ENCODE measurements at places on chromosomes 16 and 17.

- DNase-seq: no peak
These were observed 27.4 kb downstream of the STH start for GRCh38 chr17:46026166-46027047.

DNA sequence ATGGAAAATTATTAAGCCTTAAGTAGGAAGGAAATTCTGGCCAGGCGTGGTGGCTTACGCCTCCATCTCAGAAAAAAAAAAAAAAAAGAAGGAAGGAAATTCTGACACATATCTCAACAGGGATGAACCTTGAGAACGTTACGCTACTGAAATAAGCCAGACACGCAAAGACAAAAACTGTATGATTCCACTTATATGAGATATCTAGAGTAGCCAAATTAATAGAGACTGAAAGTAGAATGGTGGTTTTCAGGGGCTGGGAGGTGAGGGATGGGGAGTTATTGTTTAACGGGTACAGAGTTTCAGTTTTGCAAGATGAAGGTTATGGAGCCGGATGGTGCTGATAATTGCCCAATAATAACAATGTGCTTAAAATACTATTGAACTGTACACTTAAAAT, 16.2 kb upstream of the HNF1B start:
- DNase-seq: no peak

- DNase-seq: no peak
These were observed 17.4 kb upstream of the MTSS2 start for GRCh38 chr16:70703041-70703834.

GRCh38 chr17:17125136-17126084, 80.7 kb downstream of the PLD6 start:
- DNase-seq: no peak

DNA sequence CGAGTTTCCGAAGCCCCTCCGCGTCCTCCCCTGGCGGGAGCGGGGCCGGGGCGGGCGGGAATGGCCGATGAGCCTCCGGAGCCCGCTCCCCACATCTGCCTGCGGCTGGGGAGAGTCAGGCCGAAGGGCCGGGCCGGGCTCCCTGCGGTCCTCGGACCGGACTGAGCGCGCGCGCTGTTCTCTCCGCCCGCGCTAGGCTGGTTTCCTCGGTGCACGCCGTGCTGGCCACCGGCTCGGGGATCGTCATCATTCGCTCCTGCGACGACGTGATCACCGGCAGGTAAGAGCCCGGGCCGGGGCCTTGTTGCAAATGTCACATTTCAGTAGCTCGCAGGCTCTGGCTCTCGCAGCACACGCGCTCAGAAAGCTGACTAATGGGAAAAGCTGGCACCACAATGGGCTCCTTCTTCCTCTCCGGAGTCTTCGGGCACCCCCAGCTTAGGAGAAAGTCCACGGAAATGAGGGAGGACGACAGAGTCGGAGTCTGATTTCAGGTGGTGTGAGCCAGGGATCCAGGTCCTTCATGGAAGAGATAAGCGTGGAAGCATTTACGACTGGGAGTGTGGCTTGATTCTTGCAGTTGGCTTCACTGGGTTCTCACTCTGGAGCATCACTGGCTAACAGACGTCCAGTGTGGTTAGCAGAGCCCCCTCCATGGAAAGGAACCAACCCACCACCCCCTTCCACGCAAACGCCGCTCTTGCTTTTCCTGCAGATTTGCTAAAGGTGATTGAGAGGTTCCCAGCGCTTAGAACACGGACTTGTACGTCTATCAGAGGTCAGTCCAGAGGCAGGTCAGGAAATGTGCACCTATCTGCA, 715 bp downstream of the TLCD3A start:
- DNase-seq: peak; percentile 14

GRCh38 chr16:307691-308312, 24.8 kb downstream of the PDIA2 start:
- DNase-seq: no peak

DNA sequence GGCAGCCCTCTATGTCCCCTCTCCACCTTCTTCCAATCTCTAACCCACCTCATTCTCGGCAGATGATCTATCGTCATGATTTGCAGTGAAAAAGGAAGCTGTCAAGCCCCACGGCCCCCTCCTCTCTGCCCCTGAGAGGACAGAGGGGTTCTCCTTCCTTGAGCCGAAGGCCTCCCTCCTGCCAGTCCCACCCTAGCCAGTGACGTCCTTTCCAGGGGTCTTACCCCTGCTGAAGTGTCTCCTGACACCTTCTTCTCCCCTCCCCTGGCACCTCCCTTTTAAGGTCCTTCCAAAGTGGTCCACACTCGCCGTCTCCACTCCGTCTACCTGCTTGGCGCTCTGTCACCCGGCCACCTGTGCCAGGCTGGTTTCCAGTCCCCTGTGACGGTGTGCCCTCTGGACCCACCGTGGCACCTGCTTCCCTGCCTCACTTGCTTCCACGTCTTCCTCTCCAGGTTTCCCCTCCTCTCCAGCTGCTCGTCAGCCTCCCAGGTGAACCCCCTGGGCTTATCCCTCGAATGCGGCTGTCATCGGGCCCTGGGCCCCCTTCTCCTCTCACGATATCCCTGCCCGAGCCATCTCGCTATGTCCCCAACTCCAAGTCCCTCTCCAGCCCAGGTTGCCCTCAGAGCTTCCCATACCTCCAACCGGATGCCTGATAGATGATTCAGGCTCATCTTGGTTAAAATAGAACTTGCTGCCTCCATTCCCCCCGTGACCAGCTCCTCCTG, 5.7 kb downstream of the CCDC102A start:
- DNase-seq: no peak

- DNase-seq: peak; percentile 25
These were observed 1.6 kb downstream of the ACTG1 start for GRCh38 chr17:81510785-81511553.

DNA sequence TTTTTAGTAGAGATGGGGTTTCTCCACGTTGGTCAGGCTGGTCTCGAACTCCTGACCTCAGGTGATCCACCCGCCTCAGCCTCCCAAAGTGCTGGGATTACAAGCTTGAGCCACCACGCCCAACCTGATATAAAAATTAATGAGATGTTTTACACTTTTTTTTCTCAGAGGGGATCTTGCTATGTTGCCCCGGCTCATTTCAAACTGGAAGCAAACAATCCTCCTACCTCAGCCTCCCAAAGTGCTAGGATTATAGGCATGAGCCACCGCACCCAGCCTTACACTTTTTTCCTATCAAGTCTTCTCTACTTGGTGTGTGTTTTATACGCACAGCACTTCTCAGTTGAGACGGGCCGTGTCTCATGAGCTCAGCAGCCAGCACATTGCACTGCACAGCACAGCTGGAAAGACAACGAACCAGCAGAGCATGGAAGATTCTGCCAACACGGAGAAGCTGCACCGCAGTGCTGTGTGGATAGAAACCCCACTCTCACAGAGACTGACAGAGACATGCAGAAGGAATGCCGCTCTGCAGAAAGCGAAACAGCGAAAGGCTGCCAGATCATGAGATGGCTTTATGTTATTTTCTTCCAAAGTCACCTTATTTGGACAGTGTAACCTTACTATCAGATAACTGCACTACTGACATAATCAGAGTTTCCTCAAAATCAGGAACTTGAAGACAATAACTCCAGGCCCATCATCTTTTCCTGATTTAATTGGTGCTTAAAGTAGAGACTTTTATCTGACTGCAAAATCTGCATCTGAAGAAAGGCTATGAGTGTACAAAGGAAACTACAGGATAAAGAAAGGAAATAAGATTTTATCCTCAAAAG, 6.5 kb upstream of the QRICH2 start:
- DNase-seq: no peak

DNA sequence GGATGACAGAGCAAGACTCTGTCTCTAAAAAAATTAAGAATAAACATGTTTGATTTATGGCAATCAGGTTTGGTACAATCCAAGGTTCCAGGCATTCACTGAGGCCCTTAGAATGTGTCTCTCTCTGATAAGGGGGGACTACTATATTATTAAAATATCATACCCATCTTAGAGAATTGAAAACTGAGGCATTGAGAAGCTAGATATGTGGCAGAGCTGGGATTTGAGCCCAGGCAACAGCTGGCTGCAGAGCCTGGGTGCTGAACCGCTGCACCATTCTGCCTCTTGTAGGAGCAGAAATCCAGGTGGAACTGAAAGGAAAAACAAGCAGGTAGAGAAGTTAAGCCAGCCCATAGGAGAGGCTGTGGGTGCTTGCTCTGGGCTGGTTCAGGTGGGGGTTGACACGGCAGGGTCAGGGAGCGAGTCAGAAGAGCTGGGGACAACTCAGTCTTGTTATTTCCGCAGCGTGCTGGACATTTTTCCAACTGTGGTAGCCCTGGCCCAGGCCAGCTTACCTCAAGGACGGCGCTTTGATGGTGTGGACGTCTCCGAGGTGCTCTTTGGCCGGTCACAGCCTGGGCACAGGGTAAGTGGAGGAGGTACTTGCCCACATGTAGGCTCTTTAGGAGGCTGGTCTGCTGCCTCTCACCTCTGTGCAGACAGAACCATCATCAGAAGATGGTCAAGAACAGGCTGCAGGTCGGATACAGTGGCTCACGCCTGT, 62.5 kb downstream of the WIPI1 start:
- no peak for DNase-seq

GRCh38 chr17:17526369-17526768, 30.2 kb upstream of the RASD1 start:
- DNase-seq: no peak

GRCh38 chr17:67217446-67217845, 27.6 kb downstream of the HELZ start:
- DNase-seq: no peak

GRCh38 chr17:33007186-33007585, 15.5 kb downstream of the SPACA3 start:
- no peak for DNase-seq

DNA sequence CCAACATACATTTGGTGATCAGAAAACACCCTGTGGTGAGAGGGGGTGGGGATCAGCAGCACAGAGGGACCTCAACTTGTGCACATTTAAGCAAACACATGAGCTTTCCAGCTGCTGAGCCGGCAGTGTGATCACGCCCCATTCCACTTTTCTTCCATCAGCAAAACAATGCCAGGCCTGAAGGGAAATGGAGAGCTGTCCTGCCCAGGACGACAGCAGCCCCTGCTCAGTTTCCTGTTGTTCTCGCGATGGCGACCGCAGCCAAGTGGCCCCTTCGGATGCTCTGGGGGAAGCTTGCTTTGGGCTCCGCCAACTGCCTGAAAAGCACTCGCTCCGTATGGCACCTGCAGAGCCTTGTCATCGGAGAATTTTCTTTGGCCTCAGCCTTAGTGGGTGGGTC, 272.3 kb downstream of the FOXL1 start:
- no peak for DNase-seq

DNA sequence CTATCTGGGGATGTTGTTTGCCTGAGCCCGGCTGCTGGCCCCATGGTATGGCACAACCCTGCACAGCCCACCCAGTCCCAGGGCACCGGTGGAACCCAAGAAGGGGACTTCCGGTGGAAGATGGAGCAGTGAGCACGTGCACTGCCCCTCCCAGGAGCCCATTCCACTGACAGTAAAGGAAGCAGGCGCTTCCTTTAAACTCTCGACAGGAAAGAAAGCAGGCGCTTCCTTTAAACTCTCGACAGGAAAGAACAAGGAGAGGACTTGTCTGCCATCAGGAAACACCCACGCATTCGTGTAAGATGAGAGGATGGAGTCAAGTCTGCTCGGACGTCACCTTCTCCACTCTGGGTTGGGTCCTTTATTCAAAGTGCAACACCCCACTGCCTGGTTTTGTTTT, 53.7 kb downstream of the IL21R start:
- DNase-seq: no peak

DNA sequence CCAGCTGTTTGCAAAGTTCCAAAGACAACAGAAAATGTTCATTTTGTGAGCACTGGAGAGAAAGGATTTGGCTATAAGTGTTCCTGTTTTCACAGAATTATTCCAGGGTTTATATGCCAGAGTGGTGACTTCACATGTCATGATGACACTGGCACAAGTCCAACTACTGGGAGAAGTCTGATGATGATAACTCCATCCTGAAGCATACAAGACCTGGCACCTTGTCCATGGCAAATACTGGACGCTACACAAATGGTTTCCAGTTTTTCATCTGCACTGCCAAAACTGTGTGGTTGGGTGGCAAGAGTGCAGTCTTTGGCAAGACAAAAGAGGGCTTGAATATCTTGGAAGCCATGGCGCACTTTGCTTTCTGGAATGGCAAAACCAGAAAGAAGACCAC, 385.0 kb downstream of the CDH11 start:
- DNase-seq: no peak

All from activated naive CD4-positive, alpha-beta T cell (primary cell).